GM03348 (cell line): ENCODE measurements at places on chromosomes 7 and 10.

DNA sequence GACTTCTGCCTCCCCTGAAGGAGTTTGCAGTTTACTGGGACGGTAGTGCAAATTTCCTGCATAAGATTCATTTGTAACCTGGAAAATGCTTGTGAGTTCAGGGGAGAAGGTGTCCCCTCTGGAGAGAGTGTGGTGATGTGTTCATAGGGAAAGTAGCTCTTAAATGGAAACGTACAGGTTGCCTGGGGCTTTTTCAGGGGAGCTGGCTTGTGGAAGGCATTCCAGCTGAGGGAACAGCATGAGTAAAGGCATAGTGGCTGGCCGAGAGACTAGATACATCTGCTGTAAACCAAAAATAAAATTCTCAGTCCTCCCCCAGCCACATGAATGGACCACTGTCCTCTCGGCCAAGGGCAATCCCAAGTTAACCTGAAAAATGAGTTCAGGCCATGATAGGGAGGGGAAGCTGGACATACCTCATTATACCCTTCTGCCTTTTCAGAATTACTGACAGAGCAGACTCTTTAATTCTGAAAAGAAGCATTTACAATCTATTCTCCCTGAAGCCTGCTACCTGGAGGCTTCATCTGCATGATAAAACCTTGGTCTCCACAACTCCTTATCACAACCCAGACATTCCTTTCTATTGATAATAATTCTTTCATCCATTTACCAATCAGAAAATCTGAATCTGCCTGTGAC, 123.7 kb downstream of the GALNT17 start:
- DNase-seq: no peak

- DNase-seq: no peak
Measured at GRCh38 chr10:76915316-76915715, 722.3 kb downstream of the KCNMA1 start.

DNA sequence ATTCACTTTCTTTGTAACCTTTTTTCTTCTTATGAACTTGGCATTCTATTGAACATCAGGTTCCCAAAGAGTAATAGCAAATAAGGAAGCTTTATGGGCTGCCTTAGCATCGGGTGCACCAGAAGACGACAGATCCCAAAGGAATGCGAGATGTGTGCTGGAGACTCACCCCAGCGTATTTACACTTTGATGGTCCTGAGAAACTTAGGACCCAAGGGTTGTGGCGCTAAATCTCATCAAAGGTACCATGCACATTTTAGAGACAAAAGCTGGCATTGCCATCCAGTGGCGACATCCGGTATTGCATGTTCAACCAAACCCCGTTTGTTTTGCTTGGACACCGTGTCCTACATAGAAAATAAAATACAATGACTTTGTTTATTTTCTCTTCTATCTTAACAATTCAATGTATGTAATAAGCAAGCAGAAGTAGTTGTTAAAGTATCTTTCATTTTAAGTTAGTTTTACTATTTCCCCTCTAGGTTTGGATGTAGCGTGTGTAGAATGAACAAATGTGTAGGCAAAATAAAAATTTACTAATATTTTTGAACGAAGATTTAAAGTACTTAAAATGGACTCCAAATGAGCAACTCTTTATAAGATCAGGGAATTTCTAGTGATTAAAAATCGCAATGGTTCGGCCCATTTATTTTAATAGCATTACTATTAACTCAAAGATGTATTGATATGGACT, 1154.8 kb downstream of the GATA3 start:
- DNase-seq: peak; percentile 59

DNA sequence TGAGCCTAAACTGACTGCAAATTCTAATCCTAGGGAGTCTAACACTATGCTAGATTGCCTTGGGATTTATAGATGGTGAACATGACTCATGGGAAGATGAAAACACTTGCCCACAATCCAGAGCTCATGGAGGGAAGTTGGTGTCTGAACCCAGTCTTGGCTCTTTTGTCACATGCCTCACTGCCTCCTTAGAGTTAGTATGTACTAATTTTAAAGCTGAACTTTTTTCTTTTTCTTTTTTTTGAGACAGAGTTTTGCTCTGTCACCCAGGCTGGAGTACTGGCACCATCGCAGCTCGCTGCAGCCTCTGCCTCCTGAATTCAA, 14.4 kb downstream of the MRPL32 start:
- no peak for DNase-seq

DNA sequence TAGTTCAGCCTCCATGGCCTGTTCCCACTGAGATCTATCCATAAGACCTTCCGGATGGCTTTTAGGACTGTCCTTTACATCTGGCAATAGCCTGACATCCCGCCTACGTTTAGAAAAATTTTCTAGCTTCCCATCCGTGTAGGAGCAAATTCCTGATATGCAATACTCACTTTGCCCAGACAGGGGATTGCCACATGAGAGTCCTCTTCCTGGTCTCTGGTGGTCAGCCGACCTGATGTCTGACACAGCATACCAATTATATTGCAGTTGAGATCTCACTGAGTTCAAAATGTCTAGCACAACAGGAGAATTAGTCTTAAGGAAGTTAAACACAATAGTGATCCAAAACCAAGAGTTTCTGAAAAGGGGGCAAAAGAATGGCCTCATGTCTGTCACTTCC, 9.4 kb upstream of the ETV1 start:
- peak; percentile 27 for DNase-seq

DNA sequence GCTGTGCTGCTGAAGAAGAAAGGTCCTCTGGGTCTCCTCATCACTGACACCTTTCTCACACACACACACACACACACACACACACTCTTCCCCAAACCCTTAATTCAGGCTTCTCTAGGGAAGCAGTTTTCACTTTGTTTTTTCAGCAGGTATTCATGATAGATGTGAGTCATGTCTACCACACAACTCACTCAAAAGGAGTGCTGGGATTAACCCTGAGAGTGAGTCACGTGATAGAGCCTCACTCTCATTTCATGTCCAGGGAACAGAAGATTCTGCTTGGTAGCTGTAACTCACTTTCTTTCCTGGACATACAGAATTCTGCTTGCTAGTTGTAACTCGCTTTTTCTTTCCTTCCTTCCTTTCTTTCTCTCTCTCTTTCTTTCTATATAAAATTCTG, 45.4 kb downstream of the VIM start:
- peak; percentile 15 for DNase-seq

DNA sequence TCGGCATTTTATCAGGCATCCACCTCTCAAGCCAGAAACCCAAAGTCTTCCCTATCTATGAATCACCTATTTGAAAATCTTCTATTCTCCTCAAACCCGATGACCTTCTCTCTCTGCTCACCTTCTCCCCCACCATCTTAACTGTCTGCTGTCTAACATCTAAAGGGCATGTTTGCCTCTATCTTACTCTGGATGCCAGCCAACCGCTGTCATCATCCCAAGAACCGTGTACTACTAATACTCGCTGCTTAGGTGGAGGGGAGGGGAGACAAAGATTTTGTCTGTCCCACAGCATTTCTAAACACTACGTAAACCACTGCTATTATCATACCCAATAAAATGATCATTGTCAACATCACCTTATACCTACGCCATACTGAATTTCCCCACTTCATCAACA, 29.5 kb downstream of the PAXIP1 start:
- DNase-seq: no peak

- DNase-seq: no peak
Measured at GRCh38 chr7:98985406-98985805, 107.1 kb downstream of the TRRAP start.

DNA sequence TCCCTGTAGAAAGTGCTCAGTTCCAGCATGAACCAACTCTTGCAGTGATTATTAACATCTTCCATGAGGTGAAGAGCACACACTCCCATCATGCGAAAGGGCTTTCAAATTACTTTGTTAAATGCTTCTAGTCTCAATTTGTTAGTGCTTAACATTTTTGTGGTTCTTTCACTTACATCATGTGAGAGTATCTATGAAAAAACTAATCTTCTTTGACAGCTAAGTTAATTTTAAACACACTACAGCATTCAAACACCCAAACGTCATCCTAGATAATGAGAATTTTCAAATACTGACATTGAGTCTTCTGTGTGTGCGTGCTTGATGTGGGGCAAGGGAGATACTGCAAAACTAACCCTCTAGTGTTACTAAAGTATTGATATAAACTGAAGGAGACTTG, 84.8 kb downstream of the ETV1 start:
- peak; percentile 65 for DNase-seq

- DNase-seq: peak; percentile 79
Measured at GRCh38 chr7:132472463-132473120, 103.7 kb downstream of the PLXNA4 start.

- DNase-seq: no peak
Measured at GRCh38 chr7:44313621-44314031, 11.8 kb downstream of the CAMK2B start.

DNA sequence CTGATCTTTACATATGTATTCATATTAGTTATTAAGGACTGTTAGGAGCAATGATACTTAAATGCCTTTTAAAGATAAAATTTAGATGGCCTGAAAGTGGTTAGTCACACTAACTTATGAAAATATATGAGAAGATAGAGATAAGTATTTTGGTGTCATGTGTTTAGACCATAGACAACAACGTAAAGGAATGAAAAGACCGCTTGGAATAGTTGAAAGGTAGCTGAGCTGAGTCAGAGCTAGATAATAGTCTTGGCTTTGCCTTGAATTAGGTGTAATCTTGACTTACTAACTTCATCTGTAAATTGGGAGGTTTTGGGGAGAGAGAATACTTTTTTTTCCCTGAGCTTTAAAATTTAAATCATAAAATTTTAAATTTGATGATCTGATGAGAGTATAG, 127.0 kb downstream of the LYZL1 start:
- no peak for DNase-seq

GRCh38 chr10:65194126-65194525, 1672.9 kb downstream of the REEP3 start:
- no peak for DNase-seq

DNA sequence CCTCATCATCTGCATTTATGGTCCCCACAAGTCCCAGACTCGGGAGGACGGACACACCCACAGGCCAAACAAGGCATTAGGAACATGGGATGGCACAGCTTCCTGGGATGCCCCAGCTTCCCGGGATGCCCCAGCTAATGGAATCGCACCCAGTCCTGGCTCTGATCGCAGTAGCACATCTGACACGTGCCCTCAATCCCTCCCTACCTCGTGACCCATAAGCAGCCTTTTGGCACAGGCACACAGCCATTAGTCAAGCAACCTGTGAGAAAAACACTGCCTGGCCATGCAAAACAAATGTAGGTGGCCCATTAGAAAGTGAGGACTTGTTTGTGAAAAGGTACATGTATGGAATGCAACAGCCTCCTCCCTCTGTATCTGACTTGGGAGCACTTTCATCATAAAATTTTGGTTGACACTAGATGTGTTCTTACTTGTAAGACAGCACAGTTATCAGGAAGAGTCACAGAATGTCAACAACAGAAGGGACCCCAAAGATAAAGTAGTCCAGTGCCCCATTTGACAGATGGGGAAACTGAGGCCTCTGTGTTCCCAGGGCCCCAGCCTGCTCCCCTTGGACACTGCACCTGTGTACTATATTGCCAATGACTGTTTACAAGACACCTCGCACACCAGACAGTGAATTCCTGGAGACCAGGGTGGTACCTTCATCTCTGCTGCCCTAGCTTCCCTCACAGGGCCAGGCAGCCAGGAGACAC, 34.4 kb downstream of the DLG5 start:
- DNase-seq: no peak

DNA sequence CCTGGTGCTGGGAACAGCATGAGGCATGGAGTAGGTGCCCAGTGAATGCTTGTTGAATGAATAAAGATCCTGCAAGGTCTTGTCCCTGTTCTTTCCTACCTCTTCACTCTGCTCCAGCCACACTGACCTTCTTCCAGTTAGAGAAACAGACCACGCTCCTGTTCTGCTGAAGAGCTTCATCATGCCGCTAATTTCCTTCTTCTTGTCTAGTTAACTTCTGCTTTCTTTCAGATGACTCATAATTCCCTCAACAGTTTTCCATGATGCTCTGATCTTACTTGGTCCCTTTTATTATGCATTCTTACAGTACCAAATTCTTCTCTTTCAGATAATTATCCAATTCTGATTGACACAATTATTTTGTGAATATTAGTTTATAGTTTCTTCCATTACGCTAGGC, 59.5 kb upstream of the C1QL3 start:
- DNase-seq: no peak

DNA sequence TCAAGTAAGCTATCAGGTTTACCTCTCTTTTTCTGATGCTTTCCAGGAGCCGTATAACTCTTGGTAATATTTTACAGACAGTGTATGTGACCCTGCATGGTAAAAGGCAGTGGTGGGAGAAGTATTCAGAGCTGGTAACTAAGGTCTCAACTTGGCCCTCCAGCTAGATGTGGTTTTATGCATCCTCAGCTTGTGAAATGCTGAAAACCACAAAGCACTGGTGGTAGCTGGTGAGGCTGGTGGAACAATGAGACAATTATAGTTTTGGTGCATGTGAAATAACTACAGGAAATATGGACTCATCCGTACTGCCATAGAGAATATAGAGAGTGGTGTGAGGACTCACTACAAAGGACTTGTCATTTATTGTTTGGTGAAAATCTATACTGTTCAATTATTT, 383.0 kb upstream of the PCDH15 start:
- DNase-seq: no peak
